ENCODE measurements at places on chromosomes 12 and 14.
A peak's percentile ranks its signal among the peaks of the same experiment; 100 is the strongest.

DNA sequence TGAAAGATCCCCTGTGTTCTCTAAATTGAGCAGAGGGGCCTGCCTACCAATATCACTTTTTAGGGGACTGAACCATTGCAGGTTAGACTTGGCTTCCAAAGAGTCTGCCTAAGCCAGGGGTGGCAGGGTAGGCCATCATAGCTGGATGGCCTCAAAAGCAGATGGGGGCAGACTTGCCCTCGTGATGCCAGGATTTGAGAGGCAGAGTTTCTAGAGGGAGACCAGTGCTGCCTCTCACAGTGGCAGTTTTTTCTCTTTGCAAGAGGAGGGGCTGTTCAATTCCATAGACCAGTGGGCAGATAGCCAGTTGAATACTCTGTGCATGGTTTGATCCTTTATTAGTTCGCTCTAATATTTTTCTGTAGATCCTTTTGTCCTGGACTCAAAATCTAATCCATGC lies 23.8 kb upstream of the SMCO2 start:
- H3K27ac ChIP-seq, result no peak overlapping the region
- DNase-seq, result no peak
- H3K4me3 ChIP-seq, result no peak overlapping the region
- H3K36me3 ChIP-seq, result no peaks in the 10 kb centered on the region
- H3K4me1 ChIP-seq, result no peaks in the 10 kb centered on the region

- H3K27ac ChIP-seq, result no peak overlapping the region
- H3K27me3 ChIP-seq, result peaks cover 2% of the 10 kb centered on the region
- no peak overlapping the region for H3K4me3 ChIP-seq
- DNase-seq, result no peak
- no peaks in the 10 kb centered on the region for H3K4me1 ChIP-seq
Measured at GRCh38 chr12:15823360-15824128, 34.4 kb upstream of the EPS8 start.

- H3K36me3 ChIP-seq, result peaks cover 45% of the 10 kb centered on the region
- H3K4me3 ChIP-seq, result no peak overlapping the region
- H3K4me1 ChIP-seq, result peaks cover 6% of the 10 kb centered on the region
- H3K27ac ChIP-seq, result no peak overlapping the region
- H3K27me3 ChIP-seq, result no peaks in the 10 kb centered on the region
Measured at GRCh38 chr12:119714614-119715267, 46.8 kb downstream of the PRKAB1 start.

DNA sequence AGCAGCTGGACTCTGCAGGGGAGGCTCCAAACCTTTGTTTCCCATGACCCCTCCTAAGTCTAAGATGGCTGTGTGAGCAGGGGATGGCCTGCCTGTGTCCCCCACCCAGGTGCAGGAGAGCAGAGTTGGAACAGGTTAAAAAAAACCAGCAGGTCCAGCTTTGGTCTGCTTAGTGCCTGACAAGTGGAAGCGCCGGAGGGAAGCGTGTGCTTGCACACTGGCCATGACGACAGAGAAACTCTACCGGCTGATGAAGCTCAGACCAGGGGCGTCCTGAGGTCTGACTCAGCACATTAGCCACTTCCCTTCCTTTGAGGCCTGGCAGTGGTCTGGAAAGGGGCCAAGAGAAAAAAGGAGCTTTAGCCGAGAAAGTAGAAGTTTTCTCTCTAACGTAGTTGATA lies 280.1 kb downstream of the VRK1 start:
- no peak for DNase-seq
- H3K27me3 ChIP-seq, result peaks cover 9% of the 10 kb centered on the region
- H3K36me3 ChIP-seq, result no peaks in the 10 kb centered on the region
- peaks cover 18% of the 10 kb centered on the region for H3K4me1 ChIP-seq
- H3K27ac ChIP-seq, result no peak overlapping the region

- peak overlapping the region; percentile 94 for H3K27ac ChIP-seq
- no peaks in the 10 kb centered on the region for H3K27me3 ChIP-seq
- peaks cover 45% of the 10 kb centered on the region for H3K4me1 ChIP-seq
- peaks cover 28% of the 10 kb centered on the region for H3K36me3 ChIP-seq
- peak overlapping the region; percentile 89 for H3K4me3 ChIP-seq
- peak; percentile 47 for DNase-seq
Measured at GRCh38 chr12:123602651-123603195, 824 bp downstream of the DDX55 start.

DNA sequence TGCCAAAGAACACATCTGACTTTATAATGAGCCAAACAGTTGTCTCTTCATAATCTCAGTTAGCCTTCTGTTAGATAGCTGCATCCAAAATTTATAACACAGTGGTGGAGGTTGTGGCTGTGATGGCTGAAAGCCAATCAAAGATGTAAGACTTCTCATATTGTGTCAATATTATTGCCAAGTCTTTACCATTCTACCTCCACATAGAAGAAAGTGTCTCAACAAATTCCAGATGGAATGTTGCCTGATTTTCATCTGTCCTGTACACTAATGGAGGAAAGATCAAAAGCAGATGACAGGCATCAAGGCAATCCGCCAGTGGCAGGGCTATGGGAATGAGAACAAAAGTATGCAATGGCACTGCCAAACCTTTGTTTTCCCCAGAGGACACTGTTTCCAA lies 813.1 kb upstream of the NOVA1 start:
- no peak for DNase-seq
- H3K27ac ChIP-seq, result no peak overlapping the region
- no peaks in the 10 kb centered on the region for H3K27me3 ChIP-seq

DNA sequence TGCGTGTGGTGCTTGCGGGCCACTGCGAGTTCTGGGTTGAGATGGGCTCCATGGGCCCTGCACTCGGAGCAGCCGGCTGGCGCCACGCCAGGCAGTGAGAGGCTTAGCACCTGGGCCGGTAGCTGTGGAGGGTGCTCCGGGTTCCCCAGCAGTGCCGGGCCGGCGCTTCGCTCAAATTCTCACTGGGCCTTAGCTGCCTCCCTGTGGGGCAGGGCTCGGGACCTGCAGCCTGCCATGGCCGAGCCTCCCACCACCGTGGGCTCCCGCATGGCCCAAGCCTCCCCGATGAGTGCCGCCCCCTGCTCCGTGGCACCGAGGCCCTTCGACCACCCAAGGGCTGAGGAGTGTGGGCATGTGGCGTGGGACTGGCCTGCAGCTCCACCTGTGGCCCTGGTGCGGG lies 375.7 kb downstream of the NELL2 start:
- H3K27me3 ChIP-seq, result no peaks in the 10 kb centered on the region
- no peaks in the 10 kb centered on the region for H3K4me1 ChIP-seq
- no peak for DNase-seq
- H3K27ac ChIP-seq, result no peak overlapping the region
- H3K4me3 ChIP-seq, result no peak overlapping the region

DNA sequence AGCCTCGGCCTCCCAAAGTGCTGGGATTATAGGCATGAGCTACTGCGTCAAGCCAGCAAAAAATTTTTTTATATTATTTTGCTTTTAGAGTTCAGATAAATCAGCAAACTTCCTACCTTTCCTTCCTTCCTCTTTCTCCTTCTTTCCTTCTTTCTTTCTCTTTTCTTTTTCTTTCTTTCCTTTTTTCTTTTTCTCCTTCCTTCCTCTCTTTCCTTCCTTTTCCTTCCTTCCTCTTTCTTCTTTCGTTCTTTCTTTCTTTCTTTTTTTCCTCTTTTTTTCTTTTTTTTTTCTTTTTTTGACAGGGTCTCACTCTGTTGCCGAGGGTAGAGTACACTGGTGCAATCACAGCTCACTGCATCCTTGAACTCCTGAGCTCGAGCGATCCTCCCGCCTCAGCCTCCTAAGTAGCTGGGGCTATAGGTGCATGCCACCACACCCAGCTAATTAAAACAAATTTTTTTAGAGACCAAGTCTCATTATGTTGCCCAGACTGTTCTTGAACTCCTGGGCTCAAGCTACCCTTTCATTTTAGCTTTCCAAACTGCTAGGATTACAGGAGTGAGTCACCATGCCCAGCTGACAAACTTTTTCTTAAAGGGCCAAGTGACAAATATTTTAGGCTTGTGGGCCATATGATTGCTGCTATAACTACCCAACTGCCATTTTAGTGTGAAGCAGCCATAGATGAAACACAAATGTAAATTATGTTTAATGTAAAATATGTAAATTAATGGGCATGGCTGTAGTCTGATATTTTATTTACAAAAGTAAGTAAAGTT lies 7.1 kb upstream of the WASHC4 start:
- H3K27ac ChIP-seq, result no peak overlapping the region
- peaks cover 7% of the 10 kb centered on the region for H3K27me3 ChIP-seq
- no peak overlapping the region for H3K4me3 ChIP-seq
- no peaks in the 10 kb centered on the region for H3K4me1 ChIP-seq
- H3K36me3 ChIP-seq, result peaks cover 3% of the 10 kb centered on the region
- DNase-seq, result no peak

DNA sequence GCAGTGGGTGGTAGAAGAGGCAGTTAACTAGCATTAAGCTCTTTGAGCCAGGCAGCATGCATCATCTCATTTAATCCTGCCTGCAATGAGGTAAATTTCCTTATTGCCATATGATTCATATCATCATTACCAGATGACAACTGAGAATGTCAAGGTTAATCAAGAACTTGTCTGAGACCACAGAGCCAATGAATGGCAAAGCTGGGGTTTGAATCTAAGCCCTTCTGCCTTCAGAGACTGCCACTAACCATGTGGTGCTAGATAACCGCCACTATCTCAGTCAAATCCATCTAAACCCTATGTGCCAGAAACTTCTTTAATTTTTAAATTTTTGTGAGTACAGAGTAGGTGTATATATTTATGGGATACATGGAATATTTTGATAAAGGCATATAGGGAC lies 77.8 kb upstream of the GRIP1 start:
- peaks cover 9% of the 10 kb centered on the region for H3K4me1 ChIP-seq
- H3K27ac ChIP-seq, result no peak overlapping the region

- H3K27ac ChIP-seq, result peak overlapping the region; percentile 48
- H3K27me3 ChIP-seq, result no peaks in the 10 kb centered on the region
- peaks cover 31% of the 10 kb centered on the region for H3K4me1 ChIP-seq
- H3K4me3 ChIP-seq, result no peak overlapping the region
- H3K36me3 ChIP-seq, result peaks cover 47% of the 10 kb centered on the region
- DNase-seq, result no peak
Measured at GRCh38 chr14:67683842-67684241, 9.4 kb upstream of the VTI1B start.

GRCh38 chr14:81400202-81400678 lies at the start of gene STON2:
Gene STON2, minus strand, starts transcription at chr14:81400324. Its CDS starts 1,942 bp downstream, at chr14:81398382.
- H3K27me3 ChIP-seq, result peaks cover under 1% of the 10 kb centered on the region
- no peak within 1 kb of the TSS for H3K4me3 ChIP-seq
- H3K36me3 ChIP-seq, result no peaks in the 10 kb centered on the region
- DNase-seq, result peak; percentile 24

DNA sequence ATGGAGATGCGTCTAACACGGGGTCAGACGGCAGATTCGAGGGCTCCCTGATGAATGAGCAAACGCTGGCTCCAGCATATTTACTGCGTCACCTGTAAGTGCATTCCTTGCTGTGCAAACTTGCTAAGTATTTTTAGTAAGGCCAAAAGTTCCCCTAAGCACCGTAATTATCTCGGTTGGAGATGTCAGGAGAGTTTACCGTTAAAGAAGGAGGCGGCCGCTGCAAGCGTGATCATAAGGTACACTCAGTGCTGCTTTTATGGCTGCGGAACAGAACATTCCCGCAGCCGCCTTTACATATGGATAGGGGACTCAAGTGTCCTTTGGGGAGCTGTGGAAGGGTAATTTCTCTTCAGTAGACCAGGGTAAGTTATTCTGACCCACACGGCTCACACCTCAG lies 175.6 kb downstream of the GLT1D1 start:
- H3K27ac ChIP-seq, result no peak overlapping the region
- no peak for DNase-seq
- no peaks in the 10 kb centered on the region for H3K27me3 ChIP-seq

DNA sequence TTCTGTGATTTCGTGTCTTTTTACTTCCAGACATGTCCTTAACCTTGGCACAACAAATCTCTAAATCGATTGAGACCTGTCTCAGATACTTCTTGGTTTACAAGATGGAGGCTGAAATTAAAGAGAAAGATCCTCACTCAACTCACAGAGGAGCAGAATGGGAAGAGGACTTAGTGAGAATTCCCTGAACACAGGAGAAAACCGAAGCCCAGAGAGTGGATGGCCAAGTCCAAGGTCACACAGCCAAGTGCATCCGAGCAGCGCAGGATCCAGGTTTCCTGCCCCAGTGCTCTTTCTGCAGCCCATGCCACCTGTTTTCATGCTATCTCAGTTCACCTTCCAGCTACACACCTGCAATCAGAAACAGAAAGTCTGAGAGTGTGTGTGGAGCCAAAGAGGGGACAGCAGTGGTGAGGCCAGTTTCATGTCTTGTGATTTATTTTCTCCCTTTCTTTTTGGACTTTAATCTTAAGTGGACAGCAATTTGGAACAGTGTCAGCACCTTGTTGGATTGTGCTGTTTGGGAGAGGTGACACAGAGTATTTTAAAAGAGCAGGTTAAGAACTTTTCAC lies 22.9 kb upstream of the TCL1B start:
- no peak overlapping the region for H3K27ac ChIP-seq
- no peak overlapping the region for H3K4me3 ChIP-seq
- H3K4me1 ChIP-seq, result peaks cover 9% of the 10 kb centered on the region
- DNase-seq, result no peak
- no peaks in the 10 kb centered on the region for H3K36me3 ChIP-seq

DNA sequence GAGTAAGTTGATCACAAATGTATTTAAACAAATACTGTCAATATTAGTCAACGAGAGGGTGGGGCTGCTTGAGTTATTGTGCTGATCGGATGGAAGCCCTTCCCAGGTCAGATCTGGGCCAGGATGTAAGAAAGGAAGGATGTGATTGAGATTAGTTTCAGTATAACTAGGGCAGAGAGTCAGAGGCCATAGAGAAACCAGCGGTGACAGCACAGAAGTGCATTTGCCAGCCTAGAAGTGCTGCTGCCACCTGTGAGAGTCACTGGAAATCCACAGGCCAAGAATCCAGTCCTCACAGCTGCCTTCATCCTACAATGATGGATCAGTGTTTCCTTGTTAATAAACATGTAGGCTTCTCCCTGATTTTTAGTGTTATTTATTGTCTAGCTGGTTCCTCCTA lies 9.8 kb upstream of the FERMT2 start:
- H3K27ac ChIP-seq, result no peak overlapping the region
- peak; percentile 12 for DNase-seq
- H3K4me1 ChIP-seq, result peaks cover 6% of the 10 kb centered on the region
- no peaks in the 10 kb centered on the region for H3K36me3 ChIP-seq
- H3K27me3 ChIP-seq, result no peaks in the 10 kb centered on the region

GRCh38 chr14:44477953-44478352 lies 29.1 kb downstream of the FSCB start:
- DNase-seq, result no peak
- no peaks in the 10 kb centered on the region for H3K4me1 ChIP-seq
- no peak overlapping the region for H3K4me3 ChIP-seq
- H3K36me3 ChIP-seq, result no peaks in the 10 kb centered on the region

GRCh38 chr12:64389154-64389553 lies 1.4 kb downstream of the C12orf56 start:
- no peaks in the 10 kb centered on the region for H3K36me3 ChIP-seq
- peaks cover 33% of the 10 kb centered on the region for H3K4me1 ChIP-seq
- no peak overlapping the region for H3K27ac ChIP-seq

DNA sequence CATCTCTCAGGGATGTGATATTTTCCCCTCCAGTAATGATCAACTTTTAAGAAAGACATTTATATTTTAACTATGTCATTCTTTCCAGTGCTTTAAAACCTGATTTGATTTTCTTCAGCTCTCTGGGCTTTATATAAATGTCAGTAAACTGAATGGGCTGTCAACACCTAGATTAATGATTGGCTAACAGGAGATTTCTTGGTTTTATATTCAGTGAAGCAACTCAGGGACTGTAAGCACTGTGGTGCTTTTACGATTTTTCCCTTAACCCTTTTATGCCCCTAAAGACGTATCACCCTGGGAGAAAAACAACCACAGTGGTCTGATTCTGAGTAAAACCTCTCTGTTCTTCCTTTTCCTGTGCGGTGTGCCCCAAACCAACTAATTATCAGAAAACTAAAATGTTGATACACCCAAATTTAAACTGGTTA lies 38.0 kb downstream of the PTGER2 start:
- DNase-seq, result peak; percentile 63
- H3K27me3 ChIP-seq, result no peaks in the 10 kb centered on the region
- peak overlapping the region; percentile 43 for H3K27ac ChIP-seq
- H3K4me1 ChIP-seq, result peaks cover 52% of the 10 kb centered on the region
- H3K36me3 ChIP-seq, result no peaks in the 10 kb centered on the region
- no peak overlapping the region for H3K4me3 ChIP-seq

Data from activated naive CD4-positive, alpha-beta T cell treated with anti-CD3 and anti-CD28 coated beads for 36 hours (primary cell).